ENCODE measurements at places on chromosomes 7 and 10.

DNA sequence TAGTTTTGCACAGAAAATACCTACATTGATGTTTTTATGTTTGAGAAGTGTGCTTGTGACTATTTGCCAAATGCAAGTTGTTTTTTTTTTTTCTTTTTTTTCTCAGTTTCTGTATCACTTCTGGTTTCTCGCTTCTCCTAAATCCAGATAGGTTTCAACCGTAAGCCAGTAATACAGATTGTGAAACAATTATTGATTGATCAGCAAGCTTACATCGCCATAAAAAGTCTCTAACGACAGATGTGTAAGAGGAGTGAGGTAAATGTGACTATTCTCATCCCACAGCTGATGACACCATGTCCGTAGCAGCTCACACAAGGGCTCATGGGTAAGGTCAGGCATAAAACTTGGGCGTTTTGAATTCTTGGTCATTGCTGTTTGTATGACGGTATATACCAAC is 202.8 kb upstream of the AKR1E2 start:
- no peak for DNase-seq

DNA sequence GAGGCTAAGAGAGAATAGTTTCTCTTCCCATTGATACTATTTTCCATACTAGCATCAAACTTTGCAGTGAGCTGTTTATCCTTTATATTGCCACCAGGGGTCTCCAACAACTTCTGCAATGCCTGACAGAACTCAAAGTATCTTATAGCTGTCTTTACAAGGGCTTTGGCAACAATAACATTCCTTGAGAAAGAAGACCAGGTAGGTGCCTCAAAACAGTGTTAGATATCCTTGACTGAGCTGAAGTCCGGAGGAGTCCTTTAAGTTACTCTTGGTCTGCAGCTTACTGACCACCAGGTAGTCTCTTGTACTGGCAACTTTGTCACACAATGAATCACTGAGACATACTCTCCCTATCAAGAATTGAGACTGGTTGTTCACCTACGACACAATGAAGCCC is 30.0 kb upstream of the TES start:
- peak; percentile 69 for DNase-seq

GRCh38 chr7:30788640-30789333 is 17.6 kb downstream of the MINDY4 start:
- no peak for DNase-seq

DNA sequence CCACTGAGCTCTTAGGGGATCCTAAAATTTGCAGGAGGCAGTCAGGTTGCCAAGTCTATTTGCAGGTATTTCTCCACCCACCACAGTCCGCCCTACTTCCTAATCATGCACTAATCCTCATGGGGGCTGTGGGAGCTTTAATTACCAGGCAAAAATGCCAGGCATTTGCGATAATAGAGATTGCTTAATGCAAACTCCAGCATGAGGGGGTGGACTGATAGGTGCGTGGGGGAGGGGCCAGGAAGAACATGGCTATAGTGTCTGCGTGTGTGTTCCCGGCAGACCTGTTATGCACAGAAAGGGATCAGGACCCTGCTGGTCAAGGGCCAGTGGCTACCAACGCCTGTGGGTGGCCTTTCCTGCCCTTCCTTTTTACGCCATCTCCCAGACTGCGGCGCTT is 15.6 kb upstream of the AQP1 start:
- DNase-seq, result no peak

DNA sequence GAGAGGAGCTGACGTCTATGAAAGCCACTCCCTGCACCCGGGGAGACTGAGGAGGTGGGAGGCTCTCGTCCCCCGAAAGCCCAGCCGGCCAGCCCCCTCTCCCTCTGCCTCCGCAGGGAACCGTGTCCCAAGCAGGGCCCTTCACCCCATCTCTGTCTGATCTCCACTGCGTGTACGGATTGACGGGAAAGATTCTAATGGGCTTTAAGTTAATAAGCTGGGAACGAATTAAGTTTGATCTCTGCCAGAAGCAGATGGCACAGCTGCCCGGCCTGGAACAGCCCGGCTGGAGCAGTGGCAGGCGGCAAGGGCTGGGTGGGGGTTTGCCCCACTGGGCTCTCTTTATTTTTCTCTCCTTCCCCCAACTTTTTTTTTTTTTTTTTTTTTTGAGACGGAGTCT is 6.1 kb upstream of the SLC29A4 start:
- no peak for DNase-seq

- DNase-seq, result no peak
Observed at GRCh38 chr7:44093102-44093641, 10.8 kb upstream of the POLM start.

GRCh38 chr10:31896968-31897384 is 31.7 kb downstream of the ARHGAP12 start:
- DNase-seq, result no peak

DNA sequence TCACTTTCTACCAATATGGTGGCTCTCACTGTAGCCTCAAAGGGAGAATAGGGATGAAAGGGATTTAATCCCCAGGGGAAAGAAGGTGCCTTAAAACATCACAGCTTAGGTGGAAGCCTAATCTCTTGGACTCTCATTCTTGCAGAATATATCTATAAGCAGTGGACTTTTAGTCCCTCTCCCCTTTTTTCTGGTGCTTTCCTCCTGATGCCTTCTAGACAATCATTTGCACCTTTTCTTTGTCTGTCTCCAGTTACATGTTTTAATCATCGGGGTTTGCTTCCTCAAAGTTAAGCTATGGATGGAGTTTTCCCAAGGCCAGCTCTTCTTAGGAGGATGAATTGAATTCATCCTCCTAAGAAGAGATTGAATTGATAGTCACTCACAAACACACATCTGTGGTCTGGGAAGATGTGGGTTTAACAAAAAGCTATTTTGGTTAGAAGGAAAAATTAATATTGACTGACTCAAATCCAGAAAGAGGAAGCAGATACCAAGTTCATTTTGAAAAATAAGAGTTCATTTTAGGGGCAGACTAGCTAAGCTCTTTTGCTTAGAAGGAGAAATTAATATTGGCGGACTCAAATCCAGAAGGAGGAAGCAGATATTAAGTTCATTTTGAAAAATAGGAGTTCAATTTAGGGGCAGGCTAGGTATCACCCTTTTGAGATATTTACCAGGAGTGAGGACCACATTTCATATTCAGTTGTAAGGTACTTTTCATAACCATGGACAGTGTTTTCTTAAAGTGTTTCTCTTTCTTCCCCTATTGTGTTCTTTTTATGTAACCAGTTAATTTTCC is 35.2 kb upstream of the PLEKHS1 start:
- DNase-seq, result no peak

DNA sequence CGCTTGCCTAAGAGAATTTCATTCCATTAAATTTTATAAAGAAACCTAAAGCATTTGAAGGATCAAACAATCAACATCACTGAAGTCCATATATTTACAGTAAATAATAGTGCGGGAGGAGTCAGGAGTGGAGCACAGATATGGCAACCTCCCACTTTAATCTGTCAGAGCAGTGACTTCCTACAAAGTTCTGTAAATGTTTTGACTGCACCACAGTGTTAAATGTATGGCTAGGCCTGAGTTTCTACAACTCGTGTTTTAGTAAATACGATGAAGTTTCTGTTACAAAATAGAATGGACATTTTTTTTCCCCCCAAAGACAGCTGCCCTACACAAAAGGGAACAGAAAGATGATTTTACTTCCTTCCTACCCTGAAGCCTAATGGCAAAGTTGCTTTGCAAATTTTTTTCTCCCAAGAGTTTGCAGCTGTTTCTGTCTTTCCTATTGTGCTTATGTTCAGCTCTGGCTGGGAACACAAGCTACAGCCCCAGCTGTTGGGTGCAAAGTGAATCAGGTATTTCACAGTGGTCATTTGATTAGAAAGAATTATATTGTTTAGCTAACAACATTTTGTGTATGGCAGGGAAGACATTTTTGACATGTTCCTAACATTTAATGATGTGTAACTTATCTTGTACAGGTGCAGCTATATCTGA is 62.1 kb downstream of the MET start:
- DNase-seq, result peak; percentile 31

GRCh38 chr10:61244261-61244775 is 208.9 kb downstream of the TMEM26 start:
- no peak for DNase-seq
